Activated B cell treated with CpG ODN at 0.5 μM for 24 hours (primary cell): ENCODE measurements at places on chromosomes 6 and 20.

DNA sequence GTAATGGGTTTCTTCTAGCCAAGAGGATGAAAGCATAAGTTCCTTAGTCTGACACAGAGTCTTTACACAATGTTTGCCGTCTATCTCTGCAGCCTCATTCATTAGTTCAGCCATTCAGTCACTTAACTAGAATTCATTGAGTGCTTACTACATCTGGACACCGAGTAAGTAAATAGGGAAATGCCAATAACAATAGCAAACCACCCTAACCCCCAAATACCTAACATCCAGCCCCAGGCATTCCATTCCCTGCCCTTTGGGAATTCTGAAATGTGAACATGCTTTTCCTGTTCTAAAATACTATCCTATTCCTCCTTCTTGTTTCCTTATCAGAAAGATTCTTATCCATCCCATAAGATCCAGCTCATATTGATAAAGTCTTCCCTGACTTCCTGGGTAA is 277.6 kb upstream of the RNF217 start:
- no peak for DNase-seq

DNA sequence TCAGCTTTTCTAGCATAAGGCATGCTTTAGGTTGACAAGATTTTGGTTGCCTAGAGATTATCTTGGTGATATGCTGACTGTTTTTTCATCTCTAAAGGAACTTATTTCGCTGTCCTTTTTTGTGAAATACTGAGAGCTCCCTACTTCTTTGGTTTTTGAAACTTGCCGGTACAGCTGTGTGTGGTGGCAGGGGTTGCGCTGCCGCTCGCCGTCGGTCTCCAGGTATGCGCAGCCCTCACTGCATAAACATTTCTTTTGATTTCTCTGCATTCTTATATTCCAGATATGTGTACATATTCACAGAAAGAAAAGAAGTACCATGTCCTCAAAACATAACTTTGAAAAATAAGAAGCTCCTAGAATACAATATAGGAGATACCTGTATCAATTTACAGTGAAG is 106.4 kb upstream of the SYNDIG1 start:
- no peak for DNase-seq

- DNase-seq: peak; percentile 58
These were observed 3.6 kb upstream of the MATN4 start for GRCh38 chr20:45311589-45312211.

DNA sequence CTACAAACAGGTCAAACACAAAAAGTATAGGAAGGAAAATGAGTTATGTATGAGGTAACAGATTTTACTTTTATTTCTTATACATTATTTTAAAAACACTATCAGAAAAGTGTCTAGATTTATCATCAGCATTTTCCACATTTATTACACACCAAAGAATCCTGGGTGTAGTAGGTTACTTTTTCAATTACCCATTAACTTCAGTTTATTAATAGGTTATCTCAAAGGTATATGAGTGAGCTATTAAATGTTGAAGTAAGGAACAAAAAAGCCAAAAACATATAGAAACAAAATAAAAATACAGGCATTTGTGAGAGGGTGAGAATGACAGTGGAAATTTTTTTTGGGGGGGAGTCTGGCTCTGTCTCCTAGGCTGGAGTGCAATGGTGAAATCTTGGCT is 150.5 kb downstream of the SIM1 start:
- no peak for DNase-seq

GRCh38 chr6:105875974-105876640 is 210.0 kb upstream of the PRDM1 start:
- no peak for DNase-seq
